PC-3 (cell line): ENCODE measurements at places on chromosomes 1 and 21.

GRCh38 chr1:11725616-11726015, 10.3 kb upstream of the AGTRAP start:
- no peaks in the 10 kb centered on the region for H3K27me3 ChIP-seq
- DNase-seq = no peak
- H3K4me1 ChIP-seq = peaks cover 6% of the 10 kb centered on the region; the same call in 1 of the 2 replicates
- H3K27ac ChIP-seq = no peak overlapping the region
- no peaks in the 10 kb centered on the region for H3K36me3 ChIP-seq

DNA sequence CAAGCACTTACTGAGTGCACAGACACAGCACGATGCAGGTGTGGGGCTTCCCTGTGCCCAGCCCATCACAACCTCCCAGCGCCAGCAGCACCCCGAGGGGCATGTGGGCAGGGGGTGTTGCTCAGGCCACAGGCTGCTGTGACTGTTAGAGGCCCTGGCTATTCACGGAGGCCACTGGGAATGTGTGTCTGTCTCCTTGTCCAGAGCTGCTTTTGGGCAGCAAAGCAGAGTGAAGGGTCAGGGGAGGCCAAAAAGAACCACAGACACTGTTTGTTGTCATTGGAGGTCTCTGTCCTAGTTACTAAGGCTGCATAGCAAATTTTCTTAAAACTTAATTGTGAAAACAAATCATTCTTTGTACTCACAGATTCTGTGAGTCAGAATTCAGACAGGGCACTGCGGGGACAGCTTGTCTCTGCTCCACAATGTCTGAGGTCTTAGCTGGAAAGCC, 49.6 kb downstream of the TNFRSF8 start:
- no peak overlapping the region for H3K27ac ChIP-seq
- no peaks in the 10 kb centered on the region for H3K4me1 ChIP-seq
- no peak overlapping the region for H3K4me3 ChIP-seq
- H3K27me3 ChIP-seq = no peaks in the 10 kb centered on the region
- H3K36me3 ChIP-seq = no peaks in the 10 kb centered on the region

DNA sequence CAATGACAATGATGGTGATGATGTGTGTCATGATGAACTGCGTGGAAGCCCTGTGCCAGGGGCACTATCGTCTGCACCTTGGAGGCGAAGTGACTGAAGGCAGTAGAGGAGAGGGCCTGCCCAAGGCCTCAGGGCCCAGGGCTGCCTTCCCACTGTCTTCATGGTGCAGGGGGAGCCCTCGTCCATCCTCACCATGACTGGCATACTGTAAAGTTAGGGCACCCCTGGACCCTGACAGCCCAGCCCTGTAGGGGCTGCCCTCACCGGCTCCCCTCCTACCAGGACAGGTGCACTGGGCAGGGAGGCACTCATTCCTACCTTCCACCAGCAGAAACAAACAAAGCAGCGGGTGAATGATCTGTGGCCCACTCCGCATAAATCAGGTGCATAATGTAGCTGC, 156.9 kb upstream of the C1orf174 start:
- no peak overlapping the region for H3K4me3 ChIP-seq
- H3K4me1 ChIP-seq = no peaks in the 10 kb centered on the region
- DNase-seq = no peak
- no peak overlapping the region for H3K27ac ChIP-seq
- H3K36me3 ChIP-seq = no peaks in the 10 kb centered on the region

DNA sequence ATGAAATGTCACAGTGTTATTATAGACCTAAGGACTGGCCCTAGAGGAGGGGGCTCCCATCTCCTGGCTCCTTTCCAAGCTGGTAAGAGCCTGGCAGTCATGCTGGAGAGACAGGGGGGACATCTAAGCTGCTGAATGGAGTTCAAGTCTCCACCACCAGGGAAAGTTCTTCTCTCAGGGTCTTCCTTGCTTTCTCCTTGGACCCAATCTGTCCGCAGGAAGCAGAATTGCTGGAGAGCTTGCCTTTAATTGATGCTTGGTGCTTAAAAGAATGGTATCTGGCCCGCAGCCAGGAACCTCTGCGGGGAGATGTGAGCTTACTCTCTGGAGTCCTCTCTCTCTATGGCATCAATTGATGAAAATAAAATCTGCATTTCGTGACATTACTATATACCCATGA, 25.1 kb downstream of the IRF2BP2 start:
- H3K27me3 ChIP-seq = no peaks in the 10 kb centered on the region
- H3K27ac ChIP-seq = no peak overlapping the region
- H3K4me3 ChIP-seq = no peak overlapping the region
- no peak for DNase-seq
- H3K4me1 ChIP-seq = no peaks in the 10 kb centered on the region

DNA sequence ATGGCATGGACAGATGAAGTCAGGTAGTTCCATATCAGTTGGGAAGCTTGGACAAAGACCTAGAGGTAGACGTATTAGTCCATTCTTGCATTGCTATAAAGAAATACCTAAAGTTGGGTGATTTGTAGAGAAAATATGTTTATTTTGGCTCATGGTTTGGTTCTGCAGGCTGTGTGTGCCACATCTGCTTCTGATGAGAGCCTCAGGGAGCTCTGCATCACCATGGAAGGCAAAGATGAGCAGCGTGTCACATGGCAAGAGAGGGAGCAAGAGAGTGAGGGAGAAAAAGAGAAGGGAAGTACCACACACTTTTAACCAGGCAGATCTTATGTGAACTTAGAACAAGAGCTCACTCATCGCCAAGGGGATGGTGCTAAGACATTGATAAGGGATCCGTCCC, 9.0 kb downstream of the TSACC start:
- H3K36me3 ChIP-seq = no peaks in the 10 kb centered on the region
- no peak overlapping the region for H3K27ac ChIP-seq
- no peak overlapping the region for H3K4me3 ChIP-seq
- H3K4me1 ChIP-seq = no peaks in the 10 kb centered on the region

GRCh38 chr21:37459575-37459974, 93.0 kb downstream of the DYRK1A start:
- H3K4me1 ChIP-seq = peaks cover 28% of the 10 kb centered on the region
- H3K27ac ChIP-seq = no peak overlapping the region
- no peak overlapping the region for H3K4me3 ChIP-seq
- DNase-seq = peak; percentile 28

GRCh38 chr1:107138166-107138565, 2.7 kb upstream of the NTNG1 start:
- H3K27me3 ChIP-seq = no peaks in the 10 kb centered on the region
- DNase-seq = peak; percentile 50
- H3K36me3 ChIP-seq = no peaks in the 10 kb centered on the region
- peak overlapping the region; percentile 69 for H3K27ac ChIP-seq
- peaks cover 31% of the 10 kb centered on the region for H3K4me1 ChIP-seq
- no peak overlapping the region for H3K4me3 ChIP-seq

GRCh38 chr21:15224346-15225086, 159.7 kb upstream of the NRIP1 start:
- peaks cover 42% of the 10 kb centered on the region for H3K4me1 ChIP-seq
- H3K36me3 ChIP-seq = no peaks in the 10 kb centered on the region
- no peak overlapping the region for H3K4me3 ChIP-seq
- peak; percentile 99 for DNase-seq
- H3K27me3 ChIP-seq = no peaks in the 10 kb centered on the region

DNA sequence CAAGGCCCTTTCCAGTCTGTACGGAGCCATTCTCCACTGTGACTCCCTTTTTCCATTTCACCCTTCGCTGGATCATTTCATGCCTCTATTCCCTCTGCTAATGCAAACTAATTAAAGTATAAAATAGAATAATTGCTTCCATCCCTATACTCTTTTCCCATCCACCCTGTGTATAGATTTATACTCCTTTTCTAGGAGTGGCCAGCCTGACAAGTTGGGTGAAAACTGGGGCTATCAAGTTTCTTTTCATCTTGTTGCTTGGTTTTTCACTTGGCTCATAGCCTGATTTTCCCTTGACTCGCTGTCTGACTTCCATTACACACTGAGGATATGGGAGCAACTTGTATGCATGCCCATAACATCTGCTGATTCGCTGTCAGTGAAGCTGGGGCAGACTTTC, 107.0 kb downstream of the PLXNA2 start:
- no peaks in the 10 kb centered on the region for H3K27me3 ChIP-seq
- peaks cover 11% of the 10 kb centered on the region for H3K4me1 ChIP-seq
- H3K4me3 ChIP-seq = no peak overlapping the region
- peak; percentile 49 for DNase-seq

- no peaks in the 10 kb centered on the region for H3K36me3 ChIP-seq
- H3K27me3 ChIP-seq = no peaks in the 10 kb centered on the region
- no peak overlapping the region for H3K27ac ChIP-seq
- H3K4me3 ChIP-seq = no peak overlapping the region
- H3K4me1 ChIP-seq = no peaks in the 10 kb centered on the region
- DNase-seq = peak; percentile 37
Observed at GRCh38 chr1:154141240-154141639, 13.6 kb downstream of the NUP210L start.

- no peak overlapping the region for H3K4me3 ChIP-seq
- no peaks in the 10 kb centered on the region for H3K27me3 ChIP-seq
- DNase-seq = no peak
Observed at GRCh38 chr1:20068722-20069121, 1.3 kb upstream of the PLA2G5 start.

GRCh38 chr1:216919060-216919970, 196.1 kb upstream of the ESRRG start:
- no peak for DNase-seq
- H3K4me3 ChIP-seq = no peak overlapping the region
- no peaks in the 10 kb centered on the region for H3K36me3 ChIP-seq
- no peak overlapping the region for H3K27ac ChIP-seq

GRCh38 chr1:160887071-160887470, 2.1 kb upstream of the ITLN1 start:
- H3K4me3 ChIP-seq = no peak overlapping the region
- H3K36me3 ChIP-seq = no peaks in the 10 kb centered on the region
- peaks cover 3% of the 10 kb centered on the region; the same call in 1 of the 2 replicates for H3K27me3 ChIP-seq

DNA sequence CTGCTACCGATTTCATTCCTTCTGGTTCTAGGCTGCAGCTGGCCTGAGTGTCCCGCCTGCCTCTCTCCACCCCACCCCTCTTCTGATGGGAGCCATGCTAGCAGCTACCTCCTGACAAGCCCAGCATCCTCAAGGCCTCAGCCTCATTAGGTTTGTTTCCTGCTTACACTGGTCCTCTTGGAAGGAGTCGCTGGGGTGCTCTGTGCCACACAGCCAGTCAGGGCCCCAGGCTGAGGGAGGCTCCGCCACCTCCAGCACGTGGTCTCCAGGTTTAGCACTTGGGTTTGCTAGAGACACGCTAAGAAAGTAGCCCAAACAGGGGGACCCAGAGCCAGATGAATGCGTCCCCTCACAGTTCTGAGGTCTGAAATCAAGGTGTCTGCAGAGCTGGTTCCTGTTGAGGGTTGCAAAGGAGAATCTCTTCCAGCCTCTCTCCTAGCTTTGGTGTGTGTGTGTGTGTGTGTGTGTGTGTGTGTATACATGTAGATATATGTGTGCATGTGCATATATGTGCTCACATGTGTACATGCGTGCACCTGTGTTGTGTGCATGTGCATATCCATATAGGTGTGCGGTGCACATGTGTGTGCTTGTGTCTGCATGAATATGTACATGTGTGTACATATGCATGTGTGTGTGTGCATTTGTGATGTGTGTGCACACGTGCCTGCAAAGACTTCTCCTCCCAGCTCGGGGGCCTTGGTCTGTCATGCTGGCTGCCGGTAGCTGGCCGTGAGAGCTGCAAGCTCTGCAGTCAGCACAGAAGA, 301.1 kb upstream of the AJAP1 start:
- DNase-seq = no peak
- H3K36me3 ChIP-seq = no peaks in the 10 kb centered on the region
- no peak overlapping the region for H3K4me3 ChIP-seq
- no peaks in the 10 kb centered on the region for H3K4me1 ChIP-seq

- H3K36me3 ChIP-seq = no peaks in the 10 kb centered on the region
- DNase-seq = no peak
- H3K4me3 ChIP-seq = no peak overlapping the region
- H3K27ac ChIP-seq = no peak overlapping the region
- peaks cover 42% of the 10 kb centered on the region for H3K4me1 ChIP-seq
Observed at GRCh38 chr1:23480187-23481025, 3.6 kb downstream of the ASAP3 start.

GRCh38 chr1:230422221-230422981, 3.7 kb downstream of the PGBD5 start:
- H3K27ac ChIP-seq = no peak overlapping the region
- no peaks in the 10 kb centered on the region for H3K36me3 ChIP-seq
- DNase-seq = no peak
- H3K27me3 ChIP-seq = peaks cover 91% of the 10 kb centered on the region
